IPS-NIHi11 (cell line): ENCODE measurements at places on chromosomes 3 and 15.

GRCh38 chr3:23741036-23741706, 64.6 kb upstream of the UBE2E1 start:
- no peak for DNase-seq

- no peak for DNase-seq
Measured at GRCh38 chr3:16813336-16813735, 71.4 kb upstream of the PLCL2 start.

DNA sequence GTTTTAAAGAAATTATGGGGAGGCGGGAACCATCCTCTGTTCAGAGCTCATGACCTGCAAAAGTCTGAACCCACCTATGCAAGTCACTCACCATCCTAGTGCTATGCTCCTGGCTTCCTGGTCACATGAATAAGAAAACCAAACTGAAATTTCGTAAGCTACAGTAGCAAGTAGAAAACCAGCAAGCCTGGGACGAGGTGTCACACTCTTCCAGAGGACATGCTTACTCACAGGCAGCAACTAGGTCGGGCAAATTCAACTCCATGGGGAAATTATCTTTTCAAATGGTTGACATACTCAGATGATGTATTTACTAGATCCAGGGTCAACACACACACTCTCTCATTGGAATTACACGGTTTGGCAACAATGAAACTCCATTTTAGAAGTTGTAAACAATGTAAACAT, 31.3 kb downstream of the LDHAL6B start:
- DNase-seq = no peak

DNA sequence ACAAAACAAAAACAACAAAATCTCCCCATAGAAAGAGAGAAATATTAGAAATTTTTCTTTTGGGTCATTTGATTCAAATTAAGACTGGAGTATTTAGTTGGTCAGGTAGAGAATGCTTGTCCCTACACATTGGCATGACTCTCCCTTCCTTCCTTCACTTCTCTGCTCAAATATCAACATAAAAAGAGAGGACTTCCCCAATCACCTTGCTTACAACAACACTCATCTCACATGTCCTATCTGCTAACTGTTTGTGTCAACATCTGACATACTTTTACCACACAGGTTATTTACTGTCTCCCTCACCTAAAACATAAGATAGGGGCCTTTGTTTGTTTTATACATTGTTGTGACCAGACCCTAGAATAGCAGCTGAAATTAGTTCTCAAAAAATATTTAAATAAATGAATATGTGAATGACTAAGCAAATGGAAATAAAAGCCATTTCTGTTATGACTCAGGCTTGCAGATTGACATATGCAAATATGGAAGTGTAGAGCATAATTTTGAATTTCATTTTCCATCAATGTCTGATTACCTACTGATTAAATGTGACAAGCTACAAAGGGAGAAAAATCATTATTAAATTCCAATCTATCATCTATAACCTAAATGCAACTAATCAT, 304.8 kb downstream of the CTNNB1 start:
- no peak for DNase-seq

DNA sequence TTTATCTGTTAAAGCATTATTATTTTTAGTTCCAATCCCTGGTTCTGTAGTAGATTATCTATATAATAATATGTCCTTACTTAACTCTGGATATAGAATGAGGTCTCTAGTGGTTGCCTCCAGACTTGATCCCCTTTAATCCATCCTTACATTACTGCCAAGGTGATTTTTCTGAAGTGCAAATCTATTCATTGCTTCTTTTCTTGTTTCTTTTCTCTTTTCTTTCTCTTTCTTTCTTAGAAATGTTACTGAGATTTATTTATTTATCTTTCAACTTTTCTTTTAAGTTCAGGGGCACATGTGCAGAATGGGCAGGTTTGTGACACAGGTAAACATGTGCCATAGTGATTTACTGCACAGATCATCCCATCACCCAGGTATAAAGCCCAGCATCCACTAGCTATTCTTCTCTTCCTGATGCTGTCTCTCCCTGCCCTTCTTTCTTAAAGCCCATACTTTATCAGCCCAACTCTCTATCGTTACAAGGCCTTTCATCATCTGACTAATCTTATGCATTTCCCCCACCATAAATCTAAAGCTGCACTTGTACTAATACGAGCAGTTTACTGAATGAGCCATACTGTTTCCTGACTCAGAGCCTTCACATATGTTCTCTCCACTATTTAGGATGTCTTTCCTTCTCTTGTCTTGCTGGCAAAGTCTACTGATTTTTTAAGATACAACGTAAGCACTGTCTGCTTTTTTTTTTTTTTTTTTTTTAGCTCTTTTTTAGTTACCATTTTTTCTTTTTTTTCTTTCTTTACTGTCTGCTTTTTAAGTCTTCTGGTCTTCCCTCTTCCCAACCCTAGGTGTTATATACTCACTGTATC, 4.6 kb downstream of the GLCE start:
- no peak for DNase-seq

DNA sequence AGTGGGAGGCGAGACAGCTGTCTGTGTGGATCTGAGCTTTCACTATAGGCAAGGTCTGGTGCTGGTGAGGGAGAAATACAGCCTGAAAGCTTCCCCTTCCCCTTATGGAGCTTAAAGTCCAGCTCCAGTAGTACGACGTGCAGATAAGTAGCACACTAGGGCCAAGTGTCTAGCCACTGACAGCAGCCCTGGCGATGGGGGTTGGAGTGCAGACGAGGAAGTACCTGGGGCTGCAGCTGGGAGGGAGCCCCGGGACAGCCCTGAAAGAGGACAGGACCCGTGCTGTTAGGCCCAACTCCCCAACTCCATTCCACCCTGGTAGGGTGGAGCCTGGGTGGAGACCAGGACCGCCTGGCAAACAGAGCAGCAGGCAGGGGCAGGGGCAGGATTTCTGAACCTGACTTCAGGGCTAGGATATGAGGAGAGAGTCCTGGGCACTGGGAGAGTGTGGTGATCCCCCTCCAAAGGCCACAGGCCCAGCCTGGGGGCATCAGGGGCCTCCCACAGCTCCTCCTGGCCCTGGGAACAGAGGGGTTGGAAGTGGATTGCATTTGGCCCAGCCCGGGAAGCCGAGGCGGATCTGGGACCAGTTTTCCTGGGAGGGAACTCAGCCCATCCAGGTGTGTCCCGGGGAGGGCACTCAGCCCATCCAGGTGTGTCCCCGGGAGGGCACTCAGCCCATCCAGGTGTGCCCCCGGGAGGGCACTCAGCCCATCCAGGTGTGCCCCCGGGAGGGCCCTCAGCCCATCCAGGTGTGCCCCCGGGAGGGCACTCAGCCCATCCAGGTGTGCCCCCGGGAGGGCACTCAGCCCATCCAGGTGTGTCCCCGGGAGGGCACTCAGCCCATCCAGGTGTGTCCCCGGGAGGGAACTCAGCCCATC, 42.8 kb downstream of the BDH1 start:
- no peak for DNase-seq

GRCh38 chr3:183122257-183122932, 23.1 kb upstream of the MCCC1 start:
- peak; percentile 79 for DNase-seq

DNA sequence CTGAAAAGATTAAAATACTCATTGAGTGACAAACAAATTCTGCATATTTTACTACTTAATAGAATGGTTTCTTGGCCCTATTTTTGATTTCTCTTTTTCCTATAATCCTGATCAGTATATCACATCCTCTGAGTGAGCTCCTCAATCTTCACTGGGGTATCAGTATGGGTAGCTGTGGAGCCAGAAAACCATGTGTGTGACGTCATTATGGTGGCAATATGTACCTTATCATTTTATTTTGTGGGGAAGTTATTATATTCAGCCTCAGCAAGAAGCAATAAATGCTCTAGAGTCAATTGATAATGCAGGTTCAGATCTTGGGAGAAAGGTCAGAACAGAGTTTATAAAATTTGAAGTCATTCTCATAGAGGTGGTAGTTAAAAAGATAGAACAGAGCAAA, 1135.7 kb upstream of the CADM2 start:
- DNase-seq = no peak

- DNase-seq = peak; percentile 66
Measured at GRCh38 chr15:74179101-74179841, 5.8 kb downstream of the ISLR start.

DNA sequence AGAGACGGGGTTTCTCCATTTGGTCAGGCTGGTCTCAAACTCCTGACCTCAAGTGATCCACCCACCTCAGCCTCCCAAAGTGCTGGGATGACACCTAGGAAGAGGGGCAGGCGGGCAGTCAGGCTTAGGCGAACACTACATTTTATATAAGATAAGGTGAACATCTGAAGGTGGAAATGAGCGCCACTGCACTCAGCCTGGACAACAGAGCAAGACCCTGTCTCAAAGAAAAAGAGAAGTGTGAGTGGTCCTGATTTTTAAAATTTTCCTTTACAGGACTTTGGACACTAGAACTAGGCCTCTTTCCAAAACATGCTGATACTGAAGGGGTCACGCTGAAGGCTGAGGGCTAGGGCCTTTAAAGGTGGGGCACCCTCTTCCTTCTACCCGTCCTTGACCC, 48.0 kb downstream of the ZDHHC19 start:
- no peak for DNase-seq

- no peak for DNase-seq
Measured at GRCh38 chr3:23811919-23812318, 6.2 kb downstream of the UBE2E1 start.

- no peak for DNase-seq
Measured at GRCh38 chr3:192564611-192565010, 162.7 kb downstream of the FGF12 start.
